T47D (cell line): ENCODE measurements at places on chromosomes 2 and 18.
A peak's percentile ranks its signal among the peaks of the same experiment; 100 is the strongest.

- DNase-seq, result no peak
Observed at GRCh38 chr18:13619505-13620205, 106.7 kb downstream of the FAM210A start.

- DNase-seq, result no peak
Observed at GRCh38 chr2:65320042-65320725, 92.6 kb downstream of the ACTR2 start.

DNA sequence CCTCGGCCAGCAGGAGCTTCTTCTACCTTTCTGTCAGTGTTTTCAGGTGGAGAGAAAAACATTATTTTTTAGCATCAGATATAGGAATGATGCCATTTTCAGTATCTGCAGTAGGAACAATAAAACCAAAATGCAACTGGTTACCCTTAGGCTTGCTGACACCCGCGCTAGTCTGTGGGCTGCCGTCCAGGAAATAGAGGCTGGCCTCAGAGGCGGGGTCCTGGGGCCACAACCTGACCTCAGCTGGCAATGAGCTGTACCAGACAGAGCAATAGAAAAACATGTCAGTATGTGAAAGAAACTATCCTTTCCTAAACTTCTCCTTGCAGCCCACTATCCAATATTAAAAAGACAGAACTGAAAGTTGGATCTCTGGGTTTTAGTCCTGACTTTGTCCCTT is 4.6 kb upstream of the ST6GAL2 start:
- DNase-seq, result no peak

- no peak for DNase-seq
Observed at GRCh38 chr2:20970068-20970467, 73.8 kb downstream of the APOB start.

GRCh38 chr2:238046725-238047270 is 14.0 kb upstream of the SCLY start:
- no peak for DNase-seq

GRCh38 chr2:45567974-45568789 is 42.9 kb downstream of the SRBD1 start:
- no peak for DNase-seq

DNA sequence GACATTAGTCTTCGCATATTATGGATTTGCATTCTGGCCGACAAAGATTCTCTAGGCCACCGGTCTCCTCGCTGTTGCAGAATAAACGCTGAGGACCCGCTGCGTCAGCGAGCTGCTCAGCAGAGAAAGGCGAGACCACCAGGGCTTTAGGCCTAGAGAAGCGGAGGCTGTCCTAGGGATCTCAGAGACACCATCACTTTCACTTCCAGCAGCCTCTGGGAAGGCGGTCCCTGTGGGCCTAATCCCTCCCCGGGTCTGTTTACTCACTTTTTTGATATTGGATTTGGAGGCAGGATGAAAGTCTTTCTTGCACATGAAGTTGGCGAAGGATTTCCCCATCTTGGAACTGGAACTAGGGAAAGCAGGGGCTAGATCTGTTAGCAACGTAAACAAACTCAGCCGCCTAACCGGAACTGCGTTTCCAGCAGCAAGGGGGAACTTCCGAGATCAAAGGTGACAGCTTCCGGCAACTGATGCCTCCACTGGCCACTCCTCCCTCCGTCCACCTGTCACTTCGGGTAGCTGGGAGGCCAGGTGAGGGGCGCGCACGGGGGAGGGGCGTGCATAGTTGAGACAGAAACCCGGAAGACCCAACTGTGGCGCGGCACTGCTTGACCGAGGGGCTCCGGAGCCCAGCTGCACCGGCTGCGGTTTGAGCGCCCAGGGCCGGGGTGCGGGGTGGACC is at the start of gene SCRN3:
TSS of gene SCRN3 (plus strand) at position 447 of the 685 bp plus-strand sequence. CDS start 2,554 bp downstream, outside the sequence.
- peak; percentile 75 for DNase-seq

DNA sequence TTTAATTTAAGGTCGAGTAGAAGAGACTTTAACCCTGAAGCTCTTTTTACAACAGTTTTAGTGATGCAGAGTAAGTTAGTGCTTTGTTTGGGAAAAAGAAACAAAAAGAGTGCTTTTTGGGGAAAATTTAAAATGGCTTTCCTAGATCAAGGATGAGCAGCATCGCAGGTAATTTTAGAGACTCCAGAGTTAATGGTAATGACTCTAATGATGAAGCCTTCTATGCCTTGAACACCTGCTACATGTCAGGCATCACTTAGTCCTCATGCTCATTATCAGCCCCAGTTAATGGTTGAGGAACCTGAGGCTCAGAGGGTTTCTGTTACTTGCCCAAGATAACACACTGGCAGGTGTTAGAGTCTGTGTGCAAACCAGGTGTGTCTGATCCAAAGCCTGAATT is 167.8 kb downstream of the ACOXL start:
- no peak for DNase-seq

GRCh38 chr2:124320051-124320688 is 295.1 kb downstream of the CNTNAP5 start:
- no peak for DNase-seq
